Activated CD4-positive, alpha-beta T cell treated with anti-CD3 and anti-CD28 coated beads for 1 hour (primary cell): ENCODE measurements at places on chromosomes 4 and X.
A peak's percentile ranks its signal among the peaks of the same experiment; 100 is the strongest.

DNA sequence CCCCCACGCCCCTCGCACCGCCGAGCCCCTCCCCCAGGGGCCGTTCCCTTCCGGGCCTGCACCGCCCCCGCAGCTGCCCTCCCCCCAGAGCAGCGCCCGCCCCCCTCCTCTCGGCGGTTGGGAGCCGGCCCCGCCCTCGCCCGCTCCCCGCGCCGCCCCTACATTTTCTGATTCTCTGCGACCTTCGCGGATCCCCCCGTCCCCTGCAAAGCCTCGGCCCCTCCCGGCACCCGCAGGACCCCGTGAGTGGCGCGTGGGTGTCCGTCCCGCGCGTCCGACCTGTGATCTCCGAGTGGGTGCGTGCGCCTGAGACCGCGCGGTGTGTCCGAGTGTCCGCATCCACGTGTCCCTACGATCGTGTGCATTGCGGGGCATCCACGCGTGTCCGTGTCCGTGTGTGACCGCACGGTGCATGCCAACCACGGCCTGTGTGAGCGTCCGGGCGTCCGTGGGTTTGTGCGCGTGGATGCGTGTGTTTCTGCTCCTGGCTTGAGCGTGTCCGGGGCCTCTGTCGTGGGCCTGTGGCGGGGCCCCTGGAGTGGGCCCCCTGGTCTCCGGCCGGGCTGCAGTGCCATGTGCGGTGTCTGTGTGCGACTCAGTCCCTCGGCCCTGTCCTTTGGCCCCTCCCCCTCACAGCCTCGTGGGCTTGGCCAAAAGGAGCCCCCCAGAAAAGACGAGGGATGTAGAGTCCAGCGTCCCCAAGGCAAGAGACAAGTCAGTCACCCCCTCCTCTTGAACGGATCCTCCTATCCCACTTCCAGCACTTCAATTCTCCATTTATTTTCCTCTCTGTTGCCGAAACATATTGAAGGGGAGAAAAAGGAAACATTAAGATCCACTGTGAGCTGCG lies 8.8 kb upstream of the NKX1-1 start:
- no peak for DNase-seq

GRCh38 chr4:184728858-184729257 lies 5.0 kb downstream of the CENPU start:
- DNase-seq: no peak

DNA sequence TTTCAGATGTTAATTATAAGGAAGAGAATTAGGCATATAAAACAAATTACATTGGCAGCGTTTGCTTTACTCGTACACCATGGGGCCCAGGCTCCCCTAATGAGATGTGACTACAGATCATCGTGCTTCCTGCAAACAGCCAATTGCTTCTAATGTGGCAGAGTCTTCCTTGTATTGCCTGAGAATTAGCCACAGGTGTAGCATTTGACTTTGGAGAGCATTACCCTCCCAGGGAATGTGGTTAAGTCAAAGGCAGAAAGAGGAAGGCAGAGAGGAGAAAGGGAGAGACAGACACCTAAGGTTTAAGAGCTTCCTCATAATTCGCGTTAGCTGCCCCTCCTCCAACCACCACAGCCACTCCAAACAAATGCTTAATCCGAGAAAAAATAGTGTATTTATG lies 97.0 kb downstream of the MID1IP1 start:
- DNase-seq: no peak

DNA sequence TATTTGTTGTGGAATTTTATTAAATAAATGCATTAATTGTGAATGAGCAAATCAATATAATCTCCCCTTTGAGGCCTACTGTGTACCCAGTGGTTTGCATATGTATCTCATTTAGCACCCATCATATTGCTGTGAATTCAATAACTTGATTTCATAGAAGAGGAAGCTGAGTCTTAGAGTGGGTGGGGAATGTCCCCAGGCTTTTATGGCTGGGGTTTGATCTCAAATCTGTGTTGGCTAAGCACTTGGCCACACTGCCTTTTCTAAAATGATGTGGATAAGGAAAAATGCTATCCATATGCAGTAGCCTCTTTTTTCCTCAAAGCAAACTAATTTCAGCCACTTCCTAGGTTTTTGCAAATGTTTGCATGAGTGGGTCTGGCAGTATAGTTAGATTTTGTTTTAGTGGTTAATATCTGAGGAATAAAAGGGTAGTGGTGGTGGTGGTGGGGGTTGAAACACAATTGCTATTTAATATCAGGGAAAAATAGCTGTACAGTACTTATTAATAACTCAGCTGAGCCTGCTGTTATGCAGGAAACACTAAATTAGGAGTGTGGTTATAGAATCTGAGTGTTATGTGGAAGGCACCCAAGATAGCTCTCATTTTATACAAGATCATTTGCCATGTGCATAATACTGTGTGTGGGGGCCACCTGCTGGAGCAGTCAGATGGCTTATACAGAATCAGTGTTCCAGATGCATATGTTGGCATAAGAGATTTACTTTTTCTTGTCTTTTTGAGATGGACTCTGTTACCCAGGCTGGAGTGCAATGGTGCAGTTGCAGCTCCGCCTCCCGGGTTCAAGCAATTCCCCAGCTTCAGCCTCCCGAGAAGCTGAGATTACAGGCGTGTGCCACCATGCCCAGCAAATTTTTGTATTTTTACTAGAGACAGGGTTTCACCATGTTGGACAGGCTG lies 108.0 kb downstream of the TMEM131L start:
- DNase-seq: peak; percentile 46

GRCh38 chrX:117989512-117989911 lies 127.1 kb downstream of the KLHL13 start:
- no peak for DNase-seq
